ENCODE measurements at places on chromosomes 11 and 22. TPM values are rescaled to one million over a fixed set of nuclear protein-coding genes. Genes with fewer than 3 reads are reported as not detected.

GRCh38 chr11:74171997-74172396, 908 bp downstream of the PPME1 start:
- no peak overlapping the region for H3K4me3 ChIP-seq
- DNase-seq, result no peak
- H3K36me3 ChIP-seq, result peaks cover 11% of the 10 kb centered on the region

The WNT7B gene
- total RNA-seq, result not detected

The OR6T1 gene
- total RNA-seq, result not detected

GRCh38 chr22:49406879-49407587, 420.6 kb downstream of the BRD1 start:
- no peak overlapping the region for H3K4me3 ChIP-seq
- H3K27me3 ChIP-seq, result peaks cover 4% of the 10 kb centered on the region
- H3K27ac ChIP-seq, result no peak overlapping the region
- no peaks in the 10 kb centered on the region for H3K36me3 ChIP-seq
- no peak for DNase-seq

The NFAM1 gene
- 0.04 TPM for total RNA-seq

GRCh38 chr11:72014761-72015320, 16.1 kb downstream of the IL18BP start:
- H3K4me1 ChIP-seq, result no peaks in the 10 kb centered on the region
- no peaks in the 10 kb centered on the region for H3K27me3 ChIP-seq
- peaks cover 66% of the 10 kb centered on the region for H3K36me3 ChIP-seq
- no peak overlapping the region for H3K27ac ChIP-seq
- H3K4me3 ChIP-seq, result no peak overlapping the region

The FGF19 gene
- total RNA-seq, result not detected

DNA sequence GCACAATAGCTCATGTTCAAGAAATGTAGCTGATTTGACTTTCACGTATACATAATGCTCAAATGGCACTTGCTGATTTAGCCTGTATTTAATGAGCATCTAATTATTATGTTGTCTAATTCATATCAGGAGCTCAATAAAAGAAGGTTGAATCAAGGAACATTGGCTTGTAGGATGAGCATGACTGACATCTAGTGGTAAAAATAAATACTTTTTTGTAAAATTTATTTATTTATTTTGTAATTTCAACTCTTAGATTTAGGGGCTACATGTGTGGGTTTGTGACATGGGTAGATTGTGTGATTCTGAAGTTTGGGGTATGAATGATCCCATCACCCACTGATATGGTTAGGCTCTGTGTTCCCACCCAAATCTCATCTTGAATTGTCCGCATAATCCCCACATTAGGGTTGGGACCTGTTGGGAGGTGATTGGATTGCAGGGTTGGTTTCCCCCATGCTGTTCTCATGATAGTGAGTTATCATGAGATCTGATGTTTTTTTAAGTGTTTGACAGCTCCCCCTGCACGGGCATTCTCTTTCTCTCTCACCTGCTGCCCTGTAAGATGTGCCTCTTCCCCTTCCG, 1.7 kb upstream of the OR52E5 start:
- no peaks in the 10 kb centered on the region for H3K4me1 ChIP-seq
- no peak for DNase-seq
- H3K36me3 ChIP-seq, result no peaks in the 10 kb centered on the region
- H3K27ac ChIP-seq, result no peak overlapping the region
- H3K4me3 ChIP-seq, result no peak overlapping the region
- H3K27me3 ChIP-seq, result peaks cover 3% of the 10 kb centered on the region

GRCh38 chr11:10845589-10845988, 12.3 kb downstream of the ZBED5 start:
- no peak overlapping the region for H3K4me3 ChIP-seq
- no peak for DNase-seq
- no peaks in the 10 kb centered on the region for H3K27me3 ChIP-seq

The MUC15 gene
- not detected for total RNA-seq

- no peak overlapping the region for H3K4me3 ChIP-seq
- no peaks in the 10 kb centered on the region for H3K4me1 ChIP-seq
- no peaks in the 10 kb centered on the region for H3K27me3 ChIP-seq
- DNase-seq, result no peak
- H3K27ac ChIP-seq, result no peak overlapping the region
These were observed 6.5 kb upstream of the CYB5R3 start for GRCh38 chr22:42655693-42656092.

- H3K36me3 ChIP-seq, result no peaks in the 10 kb centered on the region
- no peak overlapping the region for H3K27ac ChIP-seq
- H3K4me3 ChIP-seq, result no peak overlapping the region
- H3K4me1 ChIP-seq, result peaks cover 17% of the 10 kb centered on the region
These were observed 7.5 kb downstream of the FXYD6 start for GRCh38 chr11:117868815-117869561.

The RAB39A gene
- total RNA-seq, result 0.15 TPM

The GLYATL2 gene
- total RNA-seq, result not detected

DNA sequence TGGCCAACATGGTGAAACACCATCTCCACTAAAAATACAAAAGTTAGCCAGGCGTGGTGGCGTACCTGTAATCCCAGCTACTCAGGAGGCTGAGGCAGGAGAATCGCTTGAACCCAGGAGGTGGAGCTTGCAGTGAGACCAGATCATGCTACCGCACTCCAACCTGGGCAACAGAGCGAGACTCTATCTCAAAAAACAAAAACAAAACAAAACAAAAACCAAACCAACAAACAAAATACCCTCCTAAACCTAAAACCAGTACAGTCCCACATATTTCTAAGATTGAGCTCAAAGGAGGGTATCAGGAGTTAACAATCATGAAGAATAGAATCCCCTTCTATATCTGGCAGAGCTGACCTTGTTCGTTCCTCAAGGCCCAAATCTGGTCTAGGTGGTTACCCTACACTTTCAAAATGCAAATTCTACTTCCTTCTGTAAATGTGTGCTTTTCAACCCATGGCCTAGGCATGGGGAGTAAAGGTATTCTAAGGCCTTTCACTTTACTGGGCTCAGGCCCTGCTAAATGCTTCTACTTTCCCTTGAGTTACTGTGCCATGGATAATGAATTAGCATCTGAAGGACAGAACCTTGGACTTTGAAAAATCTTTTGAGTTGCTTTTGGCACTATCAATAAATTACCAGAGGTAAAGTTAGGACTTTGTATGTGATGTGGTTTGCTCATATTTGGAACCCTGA, 10.4 kb upstream of the PPP2R1B start:
- no peak overlapping the region for H3K4me3 ChIP-seq
- DNase-seq, result no peak
- H3K27ac ChIP-seq, result no peak overlapping the region
- no peaks in the 10 kb centered on the region for H3K36me3 ChIP-seq

The CASP5 gene
- total RNA-seq, result not detected

DNA sequence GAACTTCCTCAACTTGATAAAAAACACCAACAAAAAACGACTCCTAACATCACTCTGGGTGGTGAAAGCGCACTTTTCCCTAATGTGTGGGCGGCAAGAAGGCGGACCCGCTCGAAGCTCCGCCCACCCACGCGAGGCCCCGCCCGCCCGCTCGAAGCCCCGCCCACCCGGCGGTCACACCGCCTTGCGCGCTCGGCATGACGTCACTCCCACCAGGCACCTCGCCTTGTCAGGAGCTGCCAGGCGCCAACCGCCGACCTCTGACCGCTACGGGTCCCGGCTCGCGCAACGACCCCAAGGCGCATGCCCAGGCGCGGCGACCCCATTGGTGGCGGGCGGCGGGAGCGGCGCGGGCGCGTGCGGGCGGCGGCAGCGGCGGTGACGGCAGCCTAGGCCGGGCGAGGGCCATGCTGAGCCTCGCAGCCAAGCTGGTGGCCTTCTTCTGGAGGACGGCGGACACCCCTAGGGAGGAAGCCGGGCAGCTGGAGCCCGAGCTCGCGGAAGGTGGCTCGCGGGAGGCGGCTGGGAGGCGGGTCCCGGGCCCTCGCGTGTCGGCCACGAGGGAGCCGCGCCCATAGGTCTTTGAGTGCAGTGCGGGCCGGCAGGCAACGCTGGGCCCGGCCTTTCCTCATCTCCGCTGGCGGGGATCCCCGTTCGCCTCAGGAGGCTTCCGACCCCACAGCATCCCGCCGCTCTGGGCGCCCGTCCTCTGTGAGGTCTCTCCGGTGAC, at the start of gene MOV10L1:
TSS of gene MOV10L1 (plus strand) at position 325 of the 730 bp plus-strand sequence. CDS start at position 408, 83 bp downstream.
- no peak for DNase-seq
- H3K4me3 ChIP-seq, result no peak within 1 kb of the TSS
- peaks cover 16% of the 10 kb centered on the region for H3K27me3 ChIP-seq
- H3K4me1 ChIP-seq, result peaks cover 2% of the 10 kb centered on the region
- H3K27ac ChIP-seq, result no peak within 1 kb of the TSS
- peaks cover 7% of the 10 kb centered on the region for H3K36me3 ChIP-seq

DNA sequence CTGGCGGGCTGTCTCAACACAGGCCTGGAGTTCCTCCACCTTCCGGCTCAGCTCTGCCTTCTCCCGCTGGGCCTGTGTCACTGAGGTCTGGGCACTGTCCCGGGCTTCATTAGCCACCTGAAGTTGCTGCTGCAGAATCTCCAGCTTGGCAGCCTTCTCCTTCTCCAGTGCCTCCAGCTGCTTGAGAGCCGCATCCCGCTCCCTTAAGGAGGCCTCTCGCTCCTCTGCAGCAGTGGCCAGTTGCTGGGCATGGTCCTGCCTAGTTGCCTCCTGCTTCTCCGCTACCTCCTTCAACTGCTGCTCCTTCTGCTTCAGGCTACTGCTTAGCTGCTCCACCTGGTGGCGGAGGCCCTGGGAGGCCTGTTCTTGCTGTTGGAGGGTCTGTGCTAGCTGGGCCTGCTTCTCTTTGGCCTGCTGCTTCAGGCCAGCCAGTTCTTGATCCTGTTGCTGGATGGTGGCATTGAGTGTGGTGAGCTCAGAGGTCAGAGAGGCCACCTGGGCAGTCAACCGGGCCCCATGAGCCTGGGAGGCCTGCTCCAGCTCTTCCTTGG, 16.9 kb downstream of the IL18BP start:
- no peak overlapping the region for H3K4me3 ChIP-seq
- H3K36me3 ChIP-seq, result peaks cover 72% of the 10 kb centered on the region
- H3K27me3 ChIP-seq, result no peaks in the 10 kb centered on the region
- no peak for DNase-seq
- no peaks in the 10 kb centered on the region for H3K4me1 ChIP-seq

The OR4A16 gene
- not detected for total RNA-seq

DNA sequence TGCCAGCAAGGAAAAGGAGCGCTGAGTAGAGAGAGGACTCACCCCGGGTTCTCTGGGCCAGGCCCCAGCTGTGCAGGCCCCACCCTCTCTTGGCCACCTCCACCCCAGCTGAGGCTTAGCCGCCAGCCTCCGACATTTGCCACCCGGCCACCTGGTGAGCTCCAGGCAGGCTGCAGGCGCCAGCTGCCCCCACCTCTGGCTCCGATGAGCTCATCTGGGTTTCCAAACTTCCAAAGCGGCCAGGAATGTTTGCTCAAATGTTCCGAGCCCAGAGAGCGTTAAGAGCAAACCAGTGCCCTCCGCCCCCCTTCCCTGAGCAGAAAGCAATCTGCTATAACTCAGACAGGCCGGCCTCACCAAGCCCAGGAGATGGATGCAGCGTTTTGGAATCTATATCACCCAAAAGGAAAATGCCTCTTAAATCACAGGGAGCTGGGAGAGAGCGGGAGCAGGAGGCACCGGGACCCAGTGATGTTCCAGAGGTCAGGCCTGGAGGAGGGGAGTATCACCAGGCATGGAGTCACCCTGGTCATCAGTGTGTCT, 9.1 kb upstream of the MN1 start:
- no peak overlapping the region for H3K27ac ChIP-seq
- DNase-seq, result no peak
- H3K4me1 ChIP-seq, result no peaks in the 10 kb centered on the region
- no peak overlapping the region for H3K4me3 ChIP-seq
- H3K27me3 ChIP-seq, result peaks cover 3% of the 10 kb centered on the region

DNA sequence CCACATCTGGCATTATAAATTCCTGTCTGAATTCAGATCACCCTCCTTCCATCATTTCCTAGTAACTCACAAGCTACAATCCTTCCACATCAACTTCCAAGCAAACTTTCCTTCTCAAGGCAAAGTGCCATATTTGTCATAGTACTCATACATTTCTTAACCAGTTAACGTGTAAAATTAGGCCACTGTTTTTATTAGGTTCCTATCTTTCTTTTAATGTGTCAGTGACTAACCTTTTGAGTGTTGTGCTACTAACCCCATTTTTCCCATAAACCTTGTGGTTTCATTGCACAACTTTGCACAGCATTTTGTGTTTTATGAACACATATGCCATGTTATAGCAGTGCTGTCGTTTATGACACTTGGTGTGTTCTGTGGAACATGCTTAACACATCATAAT, 90.1 kb downstream of the KIF18A start:
- H3K36me3 ChIP-seq, result peaks cover 13% of the 10 kb centered on the region
- no peak for DNase-seq
- no peak overlapping the region for H3K4me3 ChIP-seq
- no peak overlapping the region for H3K27ac ChIP-seq
- no peaks in the 10 kb centered on the region for H3K4me1 ChIP-seq

The TUG1 gene
- total RNA-seq, result 84.8 TPM

GRCh38 chr11:64071849-64072248, 36.1 kb downstream of the FLRT1 start:
- H3K36me3 ChIP-seq, result no peaks in the 10 kb centered on the region
- H3K4me1 ChIP-seq, result peaks cover 7% of the 10 kb centered on the region
- H3K27me3 ChIP-seq, result no peaks in the 10 kb centered on the region
- no peak overlapping the region for H3K4me3 ChIP-seq
- no peak overlapping the region for H3K27ac ChIP-seq

GRCh38 chr11:76588455-76589325, 81.9 kb downstream of the LRRC32 start:
- peak; percentile 44 for DNase-seq
- H3K4me3 ChIP-seq, result no peak overlapping the region
- peak overlapping the region; percentile 86 for H3K27ac ChIP-seq
- H3K27me3 ChIP-seq, result peaks cover 2% of the 10 kb centered on the region
- no peaks in the 10 kb centered on the region for H3K36me3 ChIP-seq

DNA sequence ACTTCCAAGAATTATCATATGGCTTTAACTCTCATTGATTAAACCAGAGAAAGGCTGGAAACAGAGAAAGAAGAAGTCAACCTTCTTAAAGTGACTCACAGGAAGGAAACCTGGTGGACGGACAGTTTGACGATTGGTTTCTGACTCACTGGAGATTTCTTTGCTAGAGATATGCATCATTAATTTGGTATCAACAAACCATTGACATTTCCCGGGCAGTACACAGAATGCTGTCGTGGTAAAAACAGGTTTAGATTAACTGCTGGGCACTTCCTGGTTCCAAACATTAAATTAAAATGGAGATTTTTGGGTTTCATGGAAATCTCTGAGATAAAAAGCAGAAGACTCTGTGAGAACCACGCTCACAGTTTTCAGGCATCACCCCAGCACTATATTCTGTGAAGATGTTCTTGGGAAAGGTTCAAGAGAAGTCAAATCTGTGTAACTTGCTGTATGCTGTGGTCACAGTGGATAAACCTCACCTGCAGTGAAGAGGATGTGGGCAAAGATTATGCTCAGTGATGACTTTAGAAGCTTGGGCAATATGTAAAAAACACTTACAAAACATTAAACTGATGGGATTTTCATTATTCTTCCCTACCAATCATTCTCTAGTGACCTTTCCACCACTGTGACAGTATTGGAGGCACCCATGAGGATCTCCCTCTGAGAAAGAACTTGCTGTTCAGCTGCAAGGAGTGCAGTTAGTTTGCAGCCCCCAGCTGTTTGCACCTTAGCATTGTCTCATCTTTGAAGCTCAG, 61.1 kb upstream of the CD44 start:
- H3K27me3 ChIP-seq, result no peaks in the 10 kb centered on the region
- peaks cover 77% of the 10 kb centered on the region for H3K4me1 ChIP-seq
- H3K27ac ChIP-seq, result peak overlapping the region; percentile 96
- peak; percentile 80 for DNase-seq
- peaks cover 38% of the 10 kb centered on the region for H3K36me3 ChIP-seq
- peak overlapping the region; percentile 68 for H3K4me3 ChIP-seq

All from activated CD4-positive, alpha-beta T cell treated with anti-CD3 and anti-CD28 coated beads, Interleukin-2, amount 10 ng/mL, durations not matched to agents 7 days and 5 days (primary cell).